ENCODE measurements at places on chromosomes 6 and 20.

- DNase-seq: no peak
These were observed 200.5 kb downstream of the ARID1B start for GRCh38 chr6:156977527-156978291.

GRCh38 chr6:157535340-157536222 lies 154.6 kb downstream of the ZDHHC14 start:
- no peak for DNase-seq

GRCh38 chr20:19714579-19714840 lies 43.5 kb upstream of the RIN2 start:
- DNase-seq: no peak

- no peak for DNase-seq
These were observed 19.9 kb downstream of the SPTLC3 start for GRCh38 chr20:13028673-13029072.

DNA sequence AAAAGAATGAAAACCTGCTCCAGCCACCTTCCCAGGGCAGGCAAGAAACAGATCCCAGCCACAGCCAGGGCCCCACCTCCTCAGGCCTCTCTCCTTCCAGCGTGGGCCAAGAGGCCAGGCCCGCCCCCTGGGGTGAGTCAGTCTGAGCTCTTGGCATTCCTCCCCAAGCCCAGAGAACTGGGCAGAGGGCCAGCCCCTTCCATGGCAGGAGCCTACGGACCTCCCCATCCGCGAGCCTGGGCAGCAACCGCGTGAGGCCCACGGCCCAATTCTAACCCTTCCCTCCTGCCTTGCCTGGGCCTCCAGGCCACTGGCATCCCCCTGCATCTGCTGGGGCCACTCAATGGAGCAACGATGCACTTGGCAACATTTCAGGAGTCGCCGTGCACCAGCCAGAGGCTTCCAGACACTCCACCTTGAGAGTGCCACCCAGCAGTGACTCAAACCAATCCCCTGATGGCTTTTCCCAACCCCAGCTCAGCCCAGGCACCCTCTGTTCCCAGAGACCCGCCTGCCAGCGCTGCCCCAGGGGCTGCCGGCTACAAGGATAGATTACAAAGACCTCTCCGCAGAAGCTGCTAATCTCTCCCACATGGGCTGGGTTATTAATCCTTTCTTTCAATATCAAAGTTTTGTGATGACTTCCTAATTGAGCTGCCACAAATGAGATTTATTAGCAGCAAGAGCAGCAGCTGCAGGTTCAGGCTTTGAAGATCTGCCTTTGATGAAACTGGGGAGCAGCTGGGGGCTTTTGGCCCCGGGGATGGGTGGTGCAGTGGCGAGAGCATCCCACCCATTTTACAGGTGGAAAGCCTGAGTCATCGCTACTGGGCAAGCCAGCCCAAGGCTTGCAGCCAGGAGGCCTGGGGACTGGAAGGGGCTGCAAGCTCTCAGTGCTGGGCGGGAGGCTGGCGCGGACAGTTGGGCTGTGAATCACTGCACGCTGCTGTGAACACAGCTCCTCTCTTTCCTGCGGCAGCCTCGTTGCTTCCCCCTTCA lies 85.7 kb downstream of the NFATC2 start:
- DNase-seq: no peak

DNA sequence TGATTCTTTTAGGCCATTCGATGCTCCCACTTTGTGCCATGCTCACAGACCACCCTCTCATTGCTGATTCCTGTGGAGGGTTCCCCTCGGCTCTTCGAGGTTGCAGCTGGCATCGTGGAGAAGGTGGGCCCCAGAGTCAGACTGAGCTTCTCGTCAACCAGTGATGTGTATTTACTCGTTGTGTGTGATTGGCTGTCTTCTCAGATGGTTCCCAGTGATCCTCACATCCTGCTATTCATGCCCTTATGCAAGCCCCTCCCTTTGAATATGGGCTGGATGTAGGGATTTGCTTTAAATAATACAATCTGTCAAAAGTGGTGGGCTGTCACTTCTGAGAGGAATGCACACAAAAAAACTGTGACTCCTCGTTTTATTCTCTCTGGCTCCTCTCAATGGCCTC lies 99.6 kb upstream of the ENPP5 start:
- DNase-seq: no peak

DNA sequence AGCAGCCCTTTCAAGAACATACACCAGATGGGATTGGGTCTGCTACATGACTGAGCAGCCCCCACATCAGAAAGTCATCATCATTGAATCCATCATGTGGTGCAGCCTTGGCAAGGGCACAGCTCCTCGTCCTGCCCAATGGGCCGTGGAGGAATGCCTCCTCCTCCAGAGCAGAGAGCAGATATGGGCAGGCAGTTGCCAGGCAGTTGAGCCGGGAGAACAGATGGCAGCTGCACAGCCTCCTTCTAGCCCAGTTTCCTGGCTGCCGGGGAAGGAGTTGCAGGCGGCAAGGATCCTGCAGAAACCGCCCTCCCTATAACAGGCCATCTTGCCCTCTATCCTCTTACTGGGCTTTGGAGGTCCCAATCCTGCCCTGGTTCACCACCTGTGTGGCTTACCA lies 11.9 kb upstream of the ZFAND3 start:
- DNase-seq: no peak

- DNase-seq: no peak
These were observed 14.5 kb downstream of the SNRNP48 start for GRCh38 chr6:7604506-7604905.

- no peak for DNase-seq
These were observed 15.2 kb downstream of the VNN2 start for GRCh38 chr6:132742495-132742894.
